Smooth muscle cell of the brain vasculature (primary cell): ENCODE measurements at places on chromosomes 11 and 22.

DNA sequence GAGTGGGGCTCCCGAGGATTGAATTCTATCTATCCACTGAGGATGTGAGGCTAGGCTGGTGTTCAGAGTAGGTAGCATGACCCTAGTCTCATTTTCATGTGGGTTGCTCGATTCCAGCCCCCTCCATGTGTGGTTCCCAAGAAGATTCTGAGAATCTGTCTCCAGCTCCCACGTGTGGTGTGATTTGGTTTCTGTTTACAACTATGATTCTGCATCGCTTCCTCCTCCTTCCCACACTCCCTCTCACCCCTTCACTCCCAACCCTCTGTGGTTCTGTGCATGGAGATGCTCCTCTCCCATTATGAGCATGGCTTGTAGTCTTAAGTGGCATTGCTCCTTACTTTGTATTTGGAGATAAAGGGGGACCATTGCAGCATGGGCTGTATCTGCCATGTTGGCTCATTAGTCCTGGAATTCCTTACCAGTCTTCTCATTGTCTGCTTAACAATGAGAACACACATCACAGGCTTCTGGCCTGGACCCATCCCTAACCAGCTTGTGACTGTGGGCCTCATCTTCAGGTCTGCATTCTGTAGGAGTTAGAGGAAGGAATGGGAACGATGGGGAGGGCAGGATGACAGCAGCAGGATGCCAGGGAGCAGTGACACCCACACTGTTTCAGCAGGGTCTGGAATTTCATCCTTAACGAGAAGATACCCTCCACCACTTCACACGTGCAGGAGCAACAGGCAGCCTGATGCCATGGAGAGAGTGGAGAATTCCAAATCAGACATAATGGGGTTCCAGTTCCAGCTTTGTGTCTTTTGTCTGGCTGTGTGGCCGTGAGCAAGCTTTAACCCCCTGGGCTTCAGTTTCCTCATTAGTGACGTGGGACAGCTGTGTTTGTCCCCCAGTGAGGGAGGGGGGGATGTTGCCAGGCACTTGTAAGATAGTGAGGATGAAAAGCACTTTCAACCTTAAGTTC, 86.0 kb downstream of the CCDC81 start:
- DNase-seq: no peak

DNA sequence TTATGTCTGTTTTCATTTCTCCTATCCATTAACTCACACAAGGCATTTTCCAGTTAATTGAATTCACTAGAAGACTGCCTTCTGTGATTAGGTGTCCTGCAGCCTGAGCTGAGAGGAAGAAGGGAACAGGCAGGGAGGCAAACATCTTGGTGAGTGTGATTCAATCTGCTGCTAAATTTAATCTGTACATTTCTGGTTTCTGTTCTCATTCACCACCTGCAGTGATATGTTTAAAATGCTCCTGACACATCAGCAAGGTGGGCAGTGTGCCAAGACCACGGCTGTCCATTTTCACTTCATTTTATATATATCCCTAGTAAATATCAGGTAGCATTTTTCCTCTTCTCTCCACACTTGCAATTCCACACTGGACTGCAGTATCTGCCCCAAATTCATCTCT, 416.5 kb downstream of the TMEM135 start:
- DNase-seq: no peak

DNA sequence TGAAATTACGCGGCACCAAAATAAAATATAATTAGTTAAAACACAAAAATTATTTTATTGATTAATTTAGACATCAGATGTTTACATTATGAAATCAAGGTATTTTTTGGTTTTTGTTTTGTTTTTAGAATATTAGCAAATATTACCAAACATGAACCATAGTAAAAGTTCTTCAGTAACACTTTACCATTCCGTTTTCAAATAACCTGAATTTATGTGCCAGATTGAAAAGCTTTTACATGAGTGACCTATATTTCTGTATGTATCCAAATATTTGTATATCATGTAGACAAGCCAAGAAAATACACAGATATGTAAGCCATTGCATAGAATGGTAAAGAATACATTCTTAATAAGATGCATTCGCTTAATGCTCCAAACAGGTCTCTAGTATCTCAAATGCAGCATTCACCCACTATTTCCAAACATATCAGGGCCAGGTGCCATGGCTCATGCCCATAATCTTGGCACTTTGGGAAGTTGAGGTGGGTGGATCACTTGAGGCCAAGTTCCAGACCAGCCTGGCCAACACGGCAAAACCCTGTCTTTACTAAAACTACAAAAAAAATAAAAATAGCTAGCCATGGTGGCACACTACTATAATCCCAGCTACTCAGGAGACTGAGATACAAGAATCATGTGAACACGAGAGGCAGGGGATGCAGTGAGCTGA, 102.4 kb upstream of the SERPIND1 start:
- DNase-seq: no peak

GRCh38 chr11:120563703-120564572, 52.4 kb downstream of the GRIK4 start:
- DNase-seq: no peak

- no peak for DNase-seq
These were observed 5.2 kb downstream of the KCNJ5 start for GRCh38 chr11:128896356-128896755.

- DNase-seq: no peak
These were observed 33.5 kb downstream of the THAP12 start for GRCh38 chr11:76347466-76347865.

DNA sequence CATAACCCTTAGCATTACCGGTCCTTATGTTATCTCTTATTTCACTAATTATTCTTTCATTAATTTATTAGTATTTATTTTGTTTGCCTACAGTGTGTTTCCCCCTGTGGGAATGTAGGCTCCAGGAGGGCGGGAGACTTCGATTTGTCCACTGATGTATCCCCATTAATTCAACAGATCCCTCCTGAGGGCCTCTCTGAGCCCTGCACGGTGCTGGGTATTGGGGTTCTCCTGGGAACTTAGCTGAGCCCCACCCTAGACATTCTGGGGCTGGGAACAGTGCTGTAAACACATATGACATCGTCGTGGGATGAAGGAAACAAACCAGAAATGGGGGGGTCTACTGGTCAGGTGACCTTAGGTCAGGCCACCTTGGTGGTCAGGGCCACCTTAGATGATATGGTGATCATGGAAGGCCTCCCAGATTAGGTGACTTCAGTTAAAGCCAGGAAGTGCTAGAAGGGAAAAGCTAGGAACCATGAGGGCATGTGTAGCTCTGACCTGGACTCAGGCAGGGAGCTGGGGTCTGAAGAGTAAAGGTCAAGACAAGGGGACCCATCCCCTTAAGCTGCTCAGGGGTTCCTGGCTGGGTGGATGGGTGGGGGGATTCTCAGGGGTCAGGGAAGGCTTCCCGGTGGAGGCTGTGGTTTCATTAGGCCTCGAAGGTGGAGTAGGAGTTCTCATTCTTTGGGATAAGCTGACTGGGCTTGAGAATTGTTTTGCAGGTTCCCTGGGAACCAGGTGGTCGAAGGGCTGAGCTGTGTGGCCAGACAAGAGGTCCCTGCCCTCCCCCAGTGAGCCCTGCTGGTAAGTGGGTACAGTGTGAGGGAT, 1.0 kb downstream of the PHETA2 start:
- DNase-seq: no peak

- no peak for DNase-seq
These were observed 593.6 kb downstream of the ETS1 start for GRCh38 chr11:127993788-127994187.

DNA sequence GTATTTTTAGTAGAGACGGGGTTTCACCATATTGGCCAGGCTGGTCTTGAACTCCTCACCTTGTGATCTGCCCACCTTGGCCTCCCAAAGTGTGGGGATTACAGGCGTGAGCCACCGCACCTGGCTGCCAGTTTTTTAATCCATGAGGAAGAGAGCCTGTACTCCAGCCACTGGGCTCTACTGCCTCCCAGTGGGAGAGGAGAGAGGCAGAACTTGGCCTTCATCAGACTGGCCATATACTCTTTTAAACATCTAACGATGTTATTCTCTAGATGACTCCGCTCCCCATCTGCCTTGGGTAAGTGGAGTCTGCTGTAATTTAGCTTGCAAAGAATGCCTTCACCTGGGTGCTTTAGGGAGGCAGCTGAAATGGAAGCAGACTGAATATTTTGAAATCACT, 34.6 kb downstream of the SLC6A5 start:
- DNase-seq: no peak

DNA sequence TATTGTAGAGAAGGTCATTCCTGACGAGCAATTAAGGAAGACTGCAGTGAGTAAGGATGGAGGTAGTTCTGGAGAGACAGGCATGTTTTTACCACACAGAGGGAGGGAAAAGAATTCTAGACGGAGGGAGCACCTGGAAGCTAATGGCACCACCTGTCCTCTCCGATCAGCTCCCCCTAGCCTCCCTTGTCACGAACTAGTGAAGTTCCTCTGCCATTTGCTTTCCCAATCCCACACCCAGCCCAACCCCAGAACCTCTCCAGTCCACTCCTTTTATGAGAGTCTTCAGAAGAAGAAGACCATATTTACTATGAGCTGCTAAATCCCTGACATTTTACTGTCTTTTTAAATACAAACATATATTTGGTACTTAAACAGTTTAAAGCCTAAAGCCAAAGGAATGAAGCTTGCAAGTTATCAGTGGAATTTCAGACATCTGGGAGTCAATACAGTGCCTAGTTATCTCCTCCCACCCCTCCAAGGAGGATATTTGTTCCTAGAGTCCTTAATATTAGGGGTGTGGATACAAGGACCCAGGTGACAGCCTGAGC, 46.1 kb upstream of the HSPA8 start:
- DNase-seq: no peak
